ENCODE measurements at places on chromosomes 6 and 20.

DNA sequence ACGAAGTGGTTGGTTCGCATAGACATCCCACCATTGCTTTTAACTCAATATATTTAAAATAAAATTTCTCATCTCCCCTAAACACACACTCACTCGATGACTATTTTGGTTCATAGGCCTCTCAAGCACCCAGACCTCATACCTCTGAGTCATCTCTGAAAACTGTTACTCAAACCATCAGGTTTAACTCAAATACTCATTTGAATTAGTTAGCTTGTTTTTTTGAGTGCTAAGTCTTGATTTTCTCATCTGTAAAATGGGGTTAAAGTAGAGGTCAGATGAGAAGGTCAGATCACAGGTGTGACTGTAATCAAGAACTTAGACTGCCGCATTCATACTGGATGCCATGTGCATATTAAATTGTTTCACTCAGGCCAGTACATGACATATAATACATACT, 243.9 kb upstream of the TENT5A start:
- DNase-seq, result no peak

DNA sequence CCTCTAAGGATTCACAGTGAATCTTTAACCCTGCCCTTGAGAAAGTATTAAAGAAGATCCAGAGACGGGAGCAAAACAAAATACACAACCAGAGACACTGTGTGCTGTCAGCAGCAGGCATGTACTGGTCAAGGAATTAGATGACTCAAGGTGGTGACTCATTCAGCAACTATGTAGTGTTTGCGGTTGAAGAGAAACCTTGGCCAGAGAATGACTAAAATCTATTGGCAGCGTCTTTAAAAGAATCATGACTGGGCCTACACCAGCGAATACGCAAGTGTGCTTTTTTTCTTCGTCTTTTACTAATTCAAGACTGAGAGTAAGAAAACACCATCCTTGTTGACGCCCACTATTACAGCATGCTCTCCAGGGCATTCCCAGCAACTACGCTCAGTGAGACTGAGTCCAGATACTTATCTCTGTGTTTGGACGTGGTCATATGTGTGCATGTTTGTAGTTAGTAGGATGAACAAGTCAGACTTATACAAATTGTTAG, 72.4 kb upstream of the BACH2 start:
- peak; percentile 22 for DNase-seq

DNA sequence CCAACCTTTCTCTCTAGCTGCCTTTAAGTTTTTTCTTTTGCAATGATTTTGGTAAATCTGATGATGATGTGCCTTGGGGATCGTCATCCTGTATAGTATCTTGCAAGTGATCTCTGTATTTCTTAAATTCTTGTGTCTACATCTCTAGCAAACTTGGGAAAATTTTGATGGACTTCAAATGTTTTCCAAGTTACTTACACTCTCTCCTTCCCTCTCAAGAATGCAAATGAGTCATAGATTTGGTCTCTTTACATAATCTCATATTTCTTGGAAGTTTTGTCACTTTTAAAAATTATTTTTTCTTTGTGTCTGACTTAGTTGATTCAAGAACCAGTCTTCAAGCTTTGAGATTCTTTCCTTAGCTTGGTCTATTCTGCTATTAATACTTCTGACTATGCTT, 176.4 kb downstream of the TBC1D32 start:
- no peak for DNase-seq

- peak; percentile 89 for DNase-seq
Measured at GRCh38 chr6:52310932-52311331, 26.4 kb upstream of the MCM3 start.

GRCh38 chr6:160742090-160742489, 40.0 kb downstream of the PLG start:
- DNase-seq, result peak; percentile 1

- no peak for DNase-seq
Measured at GRCh38 chr20:4366076-4366475, 350.7 kb upstream of the RNF24 start.

- no peak for DNase-seq
Measured at GRCh38 chr6:7048894-7049293, 58.9 kb upstream of the RREB1 start.

- DNase-seq, result no peak
Measured at GRCh38 chr6:43142101-43142500, 29.0 kb upstream of the SRF start.

DNA sequence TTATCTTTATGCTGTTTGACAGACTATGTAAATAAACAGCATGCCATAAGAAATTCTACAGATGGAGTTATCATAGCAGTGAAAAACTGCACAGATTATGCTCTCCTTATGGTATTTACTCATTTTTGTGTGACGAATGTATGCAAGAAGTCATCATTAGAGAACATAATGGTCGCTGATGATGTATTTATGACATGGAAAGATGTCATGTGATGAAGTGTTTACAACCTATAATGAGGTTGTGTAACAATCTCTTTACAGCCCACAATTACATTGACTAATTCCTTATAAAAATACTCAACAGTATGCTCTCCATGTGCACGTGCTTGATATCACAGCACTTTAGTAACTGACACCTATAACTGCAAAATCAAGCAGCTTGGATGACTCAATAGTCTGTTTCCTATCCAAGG, 192.4 kb downstream of the BMP2 start:
- DNase-seq, result no peak

DNA sequence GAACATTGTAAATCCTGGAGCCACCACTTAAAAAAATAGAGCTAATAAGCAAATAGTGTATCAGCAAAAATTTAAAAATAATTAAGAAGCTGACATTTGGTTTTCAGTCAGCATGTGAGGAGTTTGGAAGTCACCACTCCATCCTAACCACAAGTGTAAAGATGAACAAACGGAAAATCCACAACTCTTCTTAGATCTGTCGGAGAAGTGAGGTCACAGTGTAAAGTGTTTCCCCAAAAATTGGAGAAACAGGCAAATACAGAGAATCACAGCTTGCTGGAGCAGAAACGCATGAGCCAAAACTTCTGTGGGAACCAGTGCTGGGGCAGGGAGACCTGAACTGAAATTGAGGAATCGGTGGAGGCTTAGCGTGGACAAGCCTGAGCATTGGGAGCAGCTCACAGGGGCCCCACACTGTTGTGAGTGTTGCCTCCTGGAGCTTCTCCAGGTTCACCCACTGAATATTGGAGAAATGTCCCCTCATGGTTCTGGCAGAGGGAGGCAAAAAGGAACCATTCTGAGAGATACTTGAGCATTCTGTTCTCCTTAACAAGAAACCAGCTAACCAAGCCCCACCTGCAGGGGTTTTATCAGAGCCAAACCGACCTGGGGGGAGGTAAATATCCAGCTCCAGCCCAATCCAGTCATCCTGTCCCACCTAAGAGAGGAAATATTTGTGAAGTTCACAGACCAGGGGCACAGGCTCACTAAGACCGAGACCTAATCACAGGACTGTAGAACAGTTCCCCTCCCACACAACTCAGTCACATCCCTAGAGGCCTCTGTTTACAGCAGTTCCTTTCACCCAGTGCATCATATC, 192.0 kb downstream of the ERMARD start:
- DNase-seq, result no peak

DNA sequence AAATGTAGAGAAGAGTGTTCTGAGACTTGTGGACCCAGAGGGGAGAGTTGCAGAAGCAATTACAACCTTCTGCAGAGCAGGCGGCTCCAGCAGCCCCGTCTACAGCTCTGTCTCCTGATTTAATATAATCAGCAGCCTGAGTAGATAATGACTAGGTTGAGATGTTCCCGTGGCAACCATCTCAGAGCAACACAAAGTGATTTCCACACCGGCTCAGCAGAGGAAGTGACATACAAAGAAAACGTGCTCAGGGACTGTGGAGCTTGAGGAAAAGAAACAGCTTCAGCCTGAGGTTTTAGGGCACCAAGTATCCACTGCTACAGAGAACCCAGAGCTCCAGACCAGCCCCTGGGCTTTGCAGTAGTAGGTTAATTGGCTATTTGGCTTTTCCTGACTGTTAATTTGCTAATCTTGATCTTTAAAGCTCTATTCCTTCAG, 136.4 kb downstream of the MTFR2 start:
- peak; percentile 86 for DNase-seq

- no peak for DNase-seq
Measured at GRCh38 chr6:14673201-14673600, 555.6 kb downstream of the CD83 start.

DNA sequence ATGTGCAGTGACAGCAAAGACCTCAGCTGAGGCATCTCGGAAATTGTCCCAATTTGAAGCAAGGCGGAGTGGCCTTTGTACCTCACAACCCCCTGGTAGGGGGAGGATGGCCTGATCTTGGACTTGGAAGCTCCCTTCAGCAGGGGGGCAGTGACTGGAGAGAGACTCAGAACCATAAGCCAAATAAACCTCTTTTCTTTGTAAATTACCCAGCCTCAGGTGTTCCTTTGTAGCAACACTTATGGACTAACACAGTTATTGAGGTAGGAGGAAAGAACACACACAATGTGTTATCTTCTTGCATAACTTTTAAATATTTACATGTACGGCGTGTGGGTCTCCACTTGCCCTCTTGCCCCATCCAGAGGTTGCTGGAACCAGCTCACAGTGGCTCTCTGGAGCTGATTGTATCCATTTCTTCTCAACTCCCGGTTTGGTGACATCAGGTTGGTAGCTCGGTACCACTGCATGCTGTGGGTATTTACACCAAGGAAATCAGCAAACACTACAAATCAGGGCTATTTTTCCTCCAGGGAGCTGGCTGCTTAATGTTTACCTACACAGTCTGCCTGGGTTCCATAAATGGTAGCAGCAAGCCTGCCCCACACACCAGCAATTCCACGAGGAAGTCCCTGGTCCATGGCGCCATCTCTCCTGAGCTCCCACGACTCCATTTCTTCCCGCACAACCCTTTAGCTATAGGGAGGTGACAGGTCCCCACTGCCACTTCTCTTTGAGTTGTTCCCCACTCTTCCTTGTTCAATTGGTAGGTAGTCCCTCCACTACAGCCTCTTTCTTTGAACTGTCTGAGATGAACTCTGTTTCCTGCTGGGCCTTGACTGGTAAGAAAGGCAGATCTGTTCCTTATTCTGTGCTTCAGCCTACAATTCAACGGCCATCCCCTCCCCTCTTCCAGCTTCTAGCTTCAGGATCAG, 54.3 kb upstream of the TASP1 start:
- DNase-seq, result no peak

- DNase-seq, result no peak
Measured at GRCh38 chr20:49510562-49511122, 28.2 kb upstream of the KCNB1 start.

GRCh38 chr6:100101644-100102043, 107.6 kb upstream of the MCHR2 start:
- no peak for DNase-seq
